ENCODE measurements at places on chromosomes 4 and X.
A peak's percentile ranks its signal among the peaks of the same experiment; 100 is the strongest.

DNA sequence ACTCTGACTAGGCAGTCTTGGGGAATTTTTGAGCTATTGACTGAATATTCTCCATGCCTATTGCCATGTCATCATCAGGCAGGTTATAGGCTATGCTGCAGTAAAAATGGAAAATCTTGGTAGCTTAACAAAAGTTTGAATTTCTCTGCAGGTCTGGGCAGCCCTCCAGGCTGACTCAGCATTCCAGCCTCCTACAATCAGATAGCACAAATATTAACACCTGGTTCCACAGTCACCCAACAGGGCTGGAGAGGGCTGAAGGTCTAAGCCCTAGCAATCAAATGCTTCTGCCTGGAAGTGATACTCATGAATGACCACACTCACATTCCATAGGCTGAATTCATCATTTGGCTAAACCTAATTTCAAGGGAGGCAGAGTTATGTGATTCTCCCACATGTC, 9.6 kb upstream of the PPP3CA start:
- no peak for DNase-seq

DNA sequence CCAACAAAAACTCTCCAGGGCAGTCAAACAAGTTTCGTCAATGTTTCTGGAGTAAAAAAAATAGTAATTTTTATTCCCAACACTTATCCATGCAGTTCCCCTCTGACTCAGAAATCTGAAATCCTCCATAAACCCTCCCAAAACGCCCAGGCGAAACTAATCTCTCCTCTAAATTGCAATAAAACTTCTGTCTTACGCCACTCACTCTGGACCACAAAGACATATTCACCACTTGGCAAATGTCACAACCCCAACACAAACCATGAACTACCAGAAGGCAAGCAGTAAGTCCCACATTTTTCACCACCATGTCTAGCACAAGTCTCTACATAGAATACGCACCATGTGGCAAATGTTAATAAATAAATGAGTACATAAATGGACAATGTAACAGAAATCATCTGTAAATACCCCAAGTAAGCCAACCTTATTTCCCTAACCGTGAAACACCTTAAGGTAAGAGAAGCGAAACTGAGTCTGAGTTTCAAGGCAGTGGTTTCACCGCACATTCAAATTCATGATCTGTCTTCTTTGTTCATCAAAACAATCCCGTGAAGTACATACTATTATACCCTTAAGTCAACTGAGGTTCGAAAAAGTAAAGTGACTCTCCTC, 1.6 kb downstream of the PAPSS1 start:
- no peak for DNase-seq

DNA sequence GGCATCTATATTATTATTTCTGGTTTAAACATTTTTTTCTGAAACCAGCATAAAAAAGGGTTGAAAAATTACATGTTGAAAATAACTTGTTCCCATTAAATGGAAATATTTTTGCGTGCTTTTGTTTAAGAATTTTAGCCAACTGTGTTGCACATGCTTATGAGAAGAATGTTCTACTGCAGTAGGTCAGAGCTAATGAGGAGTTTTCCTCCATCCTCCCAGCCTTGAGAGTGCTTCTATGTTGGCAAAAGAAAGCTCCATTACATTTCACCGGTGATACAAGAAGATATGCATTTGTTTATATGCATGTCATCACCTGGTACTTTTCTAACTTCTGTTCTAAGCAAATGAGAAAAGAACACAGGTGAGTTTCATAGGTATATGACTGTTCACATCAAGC, 13.6 kb upstream of the TDO2 start:
- no peak for DNase-seq

DNA sequence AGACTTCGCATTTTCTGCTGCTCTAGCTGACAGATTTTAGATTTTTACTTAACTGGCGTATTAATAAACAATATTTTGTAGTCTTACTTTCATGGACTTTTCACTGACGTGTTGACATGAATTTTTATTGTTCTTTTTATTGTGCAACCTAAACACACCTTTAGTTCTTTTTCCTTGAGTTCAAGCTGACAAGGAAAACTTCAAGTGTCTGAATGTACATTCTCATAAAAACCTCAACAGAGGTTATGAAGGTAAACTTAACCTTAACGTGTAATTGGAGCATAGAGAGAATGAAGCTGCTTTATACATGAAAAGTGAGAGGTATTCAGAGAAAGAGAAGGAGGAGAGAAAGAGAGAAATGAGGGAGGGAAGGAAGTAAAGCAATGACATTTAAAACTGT, 364.3 kb upstream of the CT83 start:
- DNase-seq: no peak

DNA sequence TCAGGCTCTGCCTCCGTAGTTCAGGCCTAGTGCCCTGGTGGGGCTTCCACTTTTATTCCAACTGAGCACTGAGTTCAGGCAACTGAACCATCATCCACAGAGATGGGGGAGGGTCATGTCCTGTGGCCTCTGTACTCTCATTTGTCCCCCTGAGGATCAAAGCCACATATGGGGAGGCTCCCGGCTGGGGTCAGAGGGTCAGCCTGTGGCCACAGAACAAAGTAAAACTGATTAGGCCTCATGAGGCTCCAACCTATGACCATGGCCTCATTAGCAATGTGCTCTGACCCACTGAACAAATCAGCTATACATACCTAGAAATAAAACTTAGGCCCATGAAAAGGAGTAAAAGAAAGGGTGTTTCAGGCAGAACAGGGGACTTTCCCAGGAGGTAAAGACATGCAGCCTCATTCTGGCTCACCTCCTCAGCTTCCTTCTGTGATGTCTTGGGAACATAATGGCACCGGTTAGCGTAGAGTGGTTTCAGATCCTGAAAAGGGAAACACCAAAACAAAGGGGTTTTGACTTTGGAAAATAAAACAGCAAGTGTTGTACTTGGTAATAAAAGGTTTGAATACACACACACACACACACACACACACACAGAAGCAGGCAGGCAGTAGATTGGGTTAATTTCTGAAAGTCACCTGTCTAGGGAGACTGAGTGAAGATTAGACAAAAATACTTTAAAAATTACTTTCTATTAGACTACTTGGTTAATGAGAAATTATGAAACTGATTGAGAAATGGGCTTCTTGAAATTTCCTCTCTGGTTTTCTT, 24.3 kb downstream of the TMEM255A start:
- DNase-seq: no peak

DNA sequence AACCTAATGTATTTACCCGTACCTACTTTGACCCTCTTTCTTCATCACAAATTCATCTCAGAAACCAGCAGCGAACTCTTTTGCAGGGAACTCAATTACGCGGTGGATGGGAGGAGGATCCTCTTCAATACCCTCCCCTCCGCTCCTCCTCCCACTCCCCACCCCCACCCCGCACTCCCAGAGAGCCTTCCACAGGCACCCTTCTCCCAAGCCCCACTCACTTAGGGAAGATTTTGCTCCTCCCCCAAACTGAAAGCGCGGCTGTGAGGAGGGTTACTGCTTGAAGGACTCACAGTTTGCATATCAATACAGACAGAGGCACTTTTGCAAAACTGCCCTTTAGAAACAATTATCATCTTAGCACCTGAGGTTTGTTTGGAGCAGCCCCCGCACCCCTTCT, 960 bp upstream of the IL1RAPL1 start:
- DNase-seq: no peak

GRCh38 chr4:35934320-35934981, 309.9 kb downstream of the ARAP2 start:
- no peak for DNase-seq

DNA sequence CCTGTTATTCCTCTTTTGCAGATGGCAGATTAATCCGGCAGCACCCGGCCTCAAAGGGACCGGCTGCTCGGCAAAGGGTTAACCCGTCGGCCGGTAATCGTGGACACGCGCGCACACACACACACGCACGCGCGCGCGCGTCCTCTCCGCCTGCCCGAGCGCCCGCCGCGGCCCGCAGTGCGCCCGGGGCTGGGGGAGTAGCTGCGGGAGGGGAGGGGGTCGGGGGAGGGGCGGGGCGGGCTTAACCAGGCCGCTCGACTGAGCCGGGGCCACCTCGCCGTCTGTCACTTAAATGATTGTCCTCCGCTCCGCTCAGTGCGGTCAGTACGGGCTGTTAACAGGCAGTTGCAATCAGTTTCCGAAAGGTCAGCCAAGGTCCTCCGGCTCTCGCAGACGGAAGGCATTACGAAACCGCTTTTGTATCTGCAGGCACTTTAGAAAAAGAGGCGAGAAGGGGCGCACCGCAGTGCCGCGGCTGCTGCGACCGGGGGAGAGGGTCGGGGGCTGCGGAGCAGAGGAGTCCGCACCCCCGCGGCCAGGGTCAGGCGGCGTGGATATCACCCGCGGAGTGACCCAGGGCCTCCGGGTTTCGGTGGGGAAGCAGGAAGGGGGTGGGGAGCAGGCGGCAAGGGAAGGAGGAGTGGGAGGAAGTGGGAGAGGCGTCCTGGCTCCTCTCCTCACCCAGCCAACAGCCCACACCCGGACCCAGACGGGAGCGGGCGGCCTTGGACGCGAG, 57.3 kb upstream of the BCOR start:
- DNase-seq: peak; percentile 60
